Hippocampal formation (tissue), 2 donors: ENCODE measurements at places on chromosomes 6 and 20.

DNA sequence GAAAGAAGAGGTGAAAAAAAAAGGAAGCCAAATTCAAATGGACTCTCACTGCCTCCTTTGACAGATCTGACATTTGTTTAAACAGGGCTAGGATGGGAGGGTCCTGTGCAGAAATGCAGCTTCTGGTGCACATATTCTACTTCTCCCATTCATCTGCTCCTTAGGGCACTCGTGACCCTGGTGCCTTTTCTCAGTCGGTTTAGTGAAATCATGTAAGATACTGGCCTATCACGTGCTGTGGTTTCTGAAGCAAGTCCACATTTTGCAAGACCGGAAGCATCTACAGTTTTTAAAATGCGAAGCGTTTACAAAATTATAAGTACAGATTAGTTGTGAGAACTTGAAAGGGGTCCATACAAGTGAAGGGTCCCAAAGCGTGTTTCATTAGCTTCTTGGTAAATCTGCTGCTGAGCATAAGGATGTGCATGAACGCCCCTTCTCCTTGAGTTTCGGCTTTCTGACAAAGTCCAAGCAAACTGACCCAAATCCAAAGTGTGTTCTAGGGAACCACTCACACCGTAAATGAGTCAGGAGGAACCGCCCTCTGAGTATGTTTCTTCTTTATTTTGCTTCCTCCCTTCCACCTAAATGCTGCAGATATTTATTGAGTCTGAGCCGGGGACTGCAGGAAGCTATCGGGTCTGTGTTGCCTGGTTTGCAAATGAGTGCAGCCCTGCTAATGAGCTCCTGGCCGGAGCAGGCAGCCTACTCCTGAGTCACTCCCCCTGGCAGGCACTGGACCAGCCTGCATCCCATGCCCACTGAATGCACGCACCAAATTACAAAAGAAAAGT lies 323.8 kb upstream of the JARID2 start:
- DNase-seq, result no peak

DNA sequence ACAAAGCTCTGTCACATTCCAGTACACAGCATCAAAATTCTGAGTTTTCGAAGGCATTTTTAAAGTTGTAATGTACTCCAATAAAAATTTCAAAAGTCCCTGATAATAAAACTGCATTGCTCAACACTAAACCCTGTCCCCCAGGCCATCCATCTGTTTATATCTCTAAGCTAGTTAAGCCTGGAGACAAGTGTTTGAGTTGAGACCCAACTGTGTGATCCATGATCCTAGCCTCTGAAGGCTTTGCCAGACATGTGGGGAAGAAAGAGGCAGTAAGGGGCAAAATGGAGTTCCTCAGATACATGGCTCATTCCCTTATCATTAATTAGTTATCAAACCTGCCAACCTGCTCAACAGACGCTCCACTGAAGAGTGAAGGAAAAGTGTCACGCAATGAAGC lies 198.4 kb downstream of the ISM1 start:
- no peak for DNase-seq

- DNase-seq, result no peak
These were observed 38.8 kb downstream of the CITED2 start for GRCh38 chr6:139335447-139336210.

DNA sequence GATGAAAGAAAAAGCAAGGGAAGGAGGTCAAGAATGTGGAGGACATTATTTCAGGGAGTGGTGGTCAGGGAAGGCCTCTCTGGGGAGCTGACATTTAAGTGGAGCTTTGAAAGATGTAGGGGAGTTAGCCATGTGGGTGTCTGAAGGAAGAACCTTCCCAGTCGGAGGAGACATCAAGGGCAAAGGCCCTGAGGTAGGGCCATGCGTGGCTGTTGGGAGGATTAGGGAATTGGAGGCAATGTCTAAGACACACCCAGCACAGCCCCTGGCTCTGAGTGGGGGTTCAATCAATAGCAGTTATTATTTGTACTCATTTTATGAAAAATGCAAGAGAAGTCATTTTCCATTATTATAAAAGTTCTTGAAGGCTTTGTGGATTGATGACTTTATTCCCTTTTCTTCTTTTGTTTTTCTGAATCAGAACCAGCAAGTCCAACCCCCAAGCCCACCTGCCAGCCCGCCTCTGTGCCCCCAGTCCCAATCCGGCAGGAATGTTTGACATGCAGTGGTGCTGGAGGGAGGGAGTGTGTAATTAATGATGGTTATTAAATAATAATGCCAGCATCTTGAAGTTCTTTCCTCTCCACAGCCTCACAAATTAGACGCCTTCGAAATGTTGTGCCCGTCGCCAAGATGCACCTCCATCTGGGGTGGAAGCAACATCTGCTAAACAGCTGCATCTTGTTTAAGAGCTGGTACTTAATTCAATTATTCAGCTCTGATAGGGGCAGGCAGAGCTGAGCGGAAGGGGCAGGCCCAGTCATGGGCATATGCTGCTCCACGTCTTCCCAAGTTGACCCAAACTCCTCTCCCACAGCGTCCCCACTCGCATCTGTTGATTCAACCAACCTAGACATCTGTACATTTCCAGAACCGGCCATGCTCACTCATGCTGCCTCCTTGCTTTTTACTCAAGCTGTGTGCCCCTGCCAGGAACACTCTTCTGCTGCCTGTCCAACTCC lies 81.3 kb upstream of the SIRPA start:
- no peak for DNase-seq

- no peak for DNase-seq
These were observed 69.3 kb downstream of the ABHD12 start for GRCh38 chr20:25321262-25321831.

GRCh38 chr6:95286874-95287273 lies 290.5 kb upstream of the MANEA start:
- DNase-seq, result no peak

DNA sequence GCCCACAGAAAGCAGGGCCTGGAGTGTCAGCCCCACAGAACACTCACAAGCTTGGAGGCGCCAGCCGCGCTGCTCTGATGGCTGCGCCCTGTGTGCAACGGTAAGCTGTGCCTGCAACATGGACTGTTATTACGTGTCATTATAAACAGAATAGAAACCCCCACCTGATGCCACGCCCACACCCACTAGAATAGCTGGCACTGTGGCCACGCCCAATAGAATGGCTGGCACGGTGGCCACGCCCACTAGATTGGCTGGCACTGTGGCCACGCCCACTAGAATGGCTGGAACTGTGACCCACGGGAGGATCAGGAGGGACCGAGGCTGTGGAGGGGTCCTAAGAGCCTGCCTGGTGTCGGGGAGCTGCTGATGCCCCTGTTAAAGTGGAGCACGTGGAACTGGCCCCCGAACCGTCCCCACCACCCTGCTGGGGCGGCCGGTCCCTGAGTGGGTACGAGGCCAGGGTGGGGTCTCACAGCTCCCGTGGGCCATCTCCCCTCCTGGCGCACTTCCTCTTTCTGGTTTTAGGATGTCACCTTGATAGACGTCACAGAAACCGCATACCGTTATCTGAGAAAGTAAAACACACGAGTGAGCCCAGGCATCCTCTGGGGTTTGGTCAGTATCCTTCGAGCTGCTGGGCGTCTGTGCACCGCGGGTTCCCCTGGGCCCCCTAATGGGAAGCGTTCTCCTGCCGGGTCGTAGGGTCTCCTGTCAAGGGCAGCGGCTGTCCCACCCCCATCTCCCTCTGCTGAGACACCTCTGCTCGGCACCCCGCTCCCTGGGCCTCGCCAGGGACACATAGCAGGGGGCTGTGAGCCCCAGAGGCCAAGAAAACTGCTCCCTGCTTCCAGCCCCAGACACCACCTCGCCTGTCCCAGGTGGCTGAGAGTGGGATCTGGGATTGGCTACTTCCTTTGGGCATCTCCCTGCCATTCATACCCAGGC lies 25.4 kb downstream of the SLC17A9 start:
- no peak for DNase-seq

GRCh38 chr20:45470937-45471336 lies 1.4 kb downstream of the WFDC2 start:
- DNase-seq, result no peak

DNA sequence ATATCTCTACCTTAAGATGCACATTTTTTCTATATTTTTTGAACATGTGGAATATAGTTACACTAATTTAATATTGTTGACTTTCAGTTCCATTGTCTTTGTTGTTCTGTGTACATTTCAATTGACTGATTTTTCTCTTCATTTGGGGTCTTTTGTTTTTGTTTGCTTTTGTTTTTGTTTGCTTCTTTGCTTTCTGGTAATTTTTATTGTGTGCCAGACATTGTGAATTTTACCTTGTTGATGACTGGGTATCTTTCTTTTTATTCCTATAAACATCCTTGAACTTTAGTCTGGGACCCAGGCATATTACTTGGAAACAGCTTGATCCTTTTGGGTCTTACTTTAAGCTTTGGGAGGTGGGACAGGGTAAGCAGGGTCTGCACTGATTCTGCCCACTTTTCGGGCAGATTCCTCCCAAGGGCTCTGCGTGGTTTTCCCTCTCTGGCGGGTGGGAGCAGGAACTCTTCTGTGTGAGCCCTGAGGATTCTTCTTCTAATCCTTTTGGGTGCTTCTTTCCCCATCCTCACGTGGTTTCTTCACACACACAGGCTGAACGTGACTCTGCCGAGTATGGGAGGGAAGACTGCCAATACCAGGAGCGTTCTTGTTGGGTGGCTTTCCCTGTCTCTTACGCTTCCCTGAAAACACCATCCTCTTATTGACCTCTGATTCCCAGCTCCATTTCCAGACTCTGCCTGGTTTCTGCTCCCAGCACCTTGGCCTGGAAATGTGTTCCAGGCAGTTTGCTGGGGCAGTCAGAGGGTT lies 200.5 kb downstream of the ARID1B start:
- DNase-seq, result no peak

GRCh38 chr6:57207141-57207540 lies 15.0 kb downstream of the RAB23 start:
- no peak for DNase-seq

DNA sequence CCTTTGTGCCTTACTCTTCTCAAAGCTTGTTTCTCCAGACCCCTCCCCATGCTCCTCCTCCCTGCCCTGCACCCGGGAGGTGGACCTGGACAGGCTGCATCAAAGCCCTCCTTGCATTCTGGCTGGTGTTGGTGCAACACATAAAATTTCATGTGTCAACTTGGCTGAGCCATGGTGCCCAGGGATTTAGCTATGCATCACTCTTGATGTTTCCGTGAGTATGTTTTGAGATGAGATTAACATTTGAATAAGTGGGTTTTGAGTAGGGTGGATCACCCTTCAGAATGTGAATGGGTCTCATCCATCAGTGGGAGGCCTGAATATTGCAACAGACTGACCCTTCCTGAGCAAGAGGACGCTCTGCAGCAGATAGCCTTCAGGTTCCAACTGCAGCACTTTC lies 4.4 kb upstream of the OCSTAMP start:
- DNase-seq, result no peak

DNA sequence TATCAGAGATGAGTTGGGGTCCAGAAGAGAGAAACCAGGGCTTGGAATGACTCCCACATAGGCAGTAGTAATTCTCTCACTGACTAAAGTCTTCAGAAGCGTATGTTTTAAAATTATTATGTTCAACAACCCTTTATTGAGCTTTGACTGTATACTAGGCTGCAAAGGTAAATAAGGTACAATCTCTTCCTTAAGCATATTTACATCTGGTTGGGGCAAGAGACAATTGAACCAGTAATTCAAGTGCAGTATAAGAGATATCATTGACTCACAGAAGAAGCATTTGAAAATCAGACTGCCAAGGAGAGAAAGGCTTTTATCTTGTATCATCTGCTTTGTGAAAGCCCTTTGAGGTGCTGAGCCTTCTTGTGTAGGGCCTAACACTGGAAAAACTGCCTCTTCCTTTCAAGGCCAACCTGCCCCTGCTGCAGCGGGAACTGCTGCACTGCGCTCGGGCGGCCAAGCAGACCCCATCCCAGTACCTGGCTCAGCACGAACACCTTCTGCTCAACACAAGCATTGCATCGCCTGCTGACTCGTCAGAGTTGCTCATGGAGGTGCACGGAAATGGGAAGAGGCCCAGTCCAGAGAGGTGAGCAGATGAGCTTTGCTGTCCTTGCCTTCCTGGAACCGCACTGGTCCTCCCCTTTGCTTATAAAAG lies 39.3 kb upstream of the C20orf144 start:
- no peak for DNase-seq

DNA sequence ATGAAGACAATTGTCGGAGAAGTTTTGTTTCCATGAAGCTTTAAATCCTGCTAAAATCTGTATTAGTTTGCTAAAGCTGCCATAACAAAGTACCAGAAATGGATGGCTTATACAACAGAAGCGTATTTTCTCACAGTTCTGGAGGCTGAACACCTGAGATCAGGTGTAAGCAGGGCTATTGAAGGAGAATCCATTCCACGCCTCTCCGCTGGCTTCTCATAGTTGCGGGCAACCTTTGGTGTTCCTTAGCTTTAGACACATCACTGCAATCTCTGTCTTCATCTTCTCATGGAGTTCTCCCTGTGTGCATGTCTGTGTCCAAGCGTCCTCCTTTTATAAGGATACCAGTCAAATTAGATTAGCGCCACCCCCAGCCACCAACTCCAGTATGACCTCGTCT lies 159.9 kb upstream of the CDYL start:
- no peak for DNase-seq

- DNase-seq, result no peak
These were observed 455.6 kb downstream of the PRKN start for GRCh38 chr6:162271922-162272321.

DNA sequence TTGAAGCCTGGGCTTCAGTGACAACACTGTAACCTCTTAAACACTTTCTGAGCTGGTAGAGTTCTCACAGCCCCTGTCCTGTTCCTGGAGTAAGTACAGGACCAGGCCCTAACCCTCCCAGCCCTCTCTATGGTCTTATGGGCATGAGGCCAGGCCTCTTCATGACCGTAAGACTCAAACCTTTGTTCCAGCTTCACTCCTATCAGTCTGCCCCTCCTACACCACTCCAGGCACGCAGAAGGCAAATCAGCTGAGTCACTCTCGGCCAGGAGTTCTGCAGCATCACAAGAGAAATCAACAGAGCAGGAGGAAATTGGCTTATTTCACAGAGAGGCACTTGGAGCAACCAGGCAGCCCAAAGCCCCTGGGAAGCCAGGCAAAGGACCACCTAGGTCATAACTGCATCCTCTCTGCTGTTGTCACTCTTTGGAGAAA lies 25.3 kb upstream of the CHD6 start:
- DNase-seq, result no peak

DNA sequence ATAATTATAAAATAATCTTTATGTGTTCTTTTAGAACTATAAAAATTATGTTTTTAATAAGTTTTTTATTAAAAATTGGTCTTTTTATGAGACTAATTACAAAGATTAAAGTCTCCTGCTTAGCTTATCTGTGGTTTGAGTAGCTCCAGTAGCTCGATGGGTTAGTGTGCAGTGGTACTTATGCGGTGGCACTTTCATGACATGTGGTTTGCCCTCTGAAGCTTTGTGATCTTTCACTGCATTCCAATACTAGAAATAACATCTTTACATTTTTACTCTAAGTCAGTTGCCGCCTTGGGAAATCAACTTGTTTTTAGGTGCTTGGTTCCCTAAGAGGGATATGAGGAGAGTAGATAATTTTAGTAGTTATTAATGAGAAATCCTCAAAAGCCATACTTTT lies 699.5 kb upstream of the FLRT3 start:
- no peak for DNase-seq

- DNase-seq, result no peak
These were observed 3.0 kb upstream of the GLO1 start for GRCh38 chr6:38705924-38706323.

- no peak for DNase-seq
These were observed 49.1 kb upstream of the PLCB1 start for GRCh38 chr20:8082989-8083388.
